ENCODE measurements at places on chromosomes 13 and 19.

GRCh38 chr13:60756306-60756705 is 359.3 kb downstream of the TDRD3 start:
- DNase-seq, result peak; percentile 56

DNA sequence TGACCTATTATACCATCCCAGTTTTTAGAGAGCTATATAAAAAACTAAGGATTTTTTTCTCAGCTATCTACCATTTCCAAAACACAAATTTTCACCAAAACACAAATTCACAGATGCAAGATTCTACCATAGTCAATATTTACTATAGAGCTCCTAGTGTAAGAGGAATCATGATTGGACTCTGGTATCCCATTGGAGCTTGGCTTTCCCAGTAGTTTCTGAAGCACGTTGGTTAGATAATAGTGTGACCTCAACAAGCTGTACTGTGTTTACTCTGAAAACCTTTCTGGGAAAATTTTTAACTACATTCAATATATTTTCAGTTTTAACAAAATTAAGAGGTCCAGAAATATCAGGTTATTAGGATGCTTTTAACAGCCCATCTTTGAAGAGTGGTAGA is 660.6 kb upstream of the SLC10A2 start:
- DNase-seq, result no peak

DNA sequence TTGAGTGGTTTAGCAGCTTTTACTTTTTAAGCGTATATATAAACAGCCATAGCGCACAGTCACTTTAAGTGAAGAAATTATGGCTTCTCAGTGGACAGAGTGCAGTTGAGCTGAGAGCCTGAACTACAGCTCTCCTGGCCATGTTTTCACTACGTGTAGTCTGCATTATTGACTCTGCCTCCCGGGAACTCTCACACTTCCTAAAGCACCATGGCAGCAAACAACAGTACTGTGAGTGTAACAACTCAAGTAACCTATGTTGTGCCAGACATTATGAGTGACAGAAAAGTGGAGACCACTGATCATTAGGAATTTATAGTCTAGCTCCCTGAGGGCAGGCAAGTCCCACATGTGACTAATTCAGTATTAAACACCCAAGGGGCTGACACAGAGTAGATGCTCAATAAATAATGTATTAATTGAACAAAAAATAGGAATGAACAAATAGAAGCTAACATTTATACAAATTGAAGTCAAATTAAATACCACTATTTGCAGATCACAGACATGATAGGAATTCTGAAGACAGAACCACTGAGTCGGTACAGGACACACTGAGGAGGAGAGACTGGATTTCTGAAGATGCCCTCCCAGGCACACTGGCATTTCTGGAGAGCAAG is 19.7 kb downstream of the EFNB2 start:
- no peak for DNase-seq

DNA sequence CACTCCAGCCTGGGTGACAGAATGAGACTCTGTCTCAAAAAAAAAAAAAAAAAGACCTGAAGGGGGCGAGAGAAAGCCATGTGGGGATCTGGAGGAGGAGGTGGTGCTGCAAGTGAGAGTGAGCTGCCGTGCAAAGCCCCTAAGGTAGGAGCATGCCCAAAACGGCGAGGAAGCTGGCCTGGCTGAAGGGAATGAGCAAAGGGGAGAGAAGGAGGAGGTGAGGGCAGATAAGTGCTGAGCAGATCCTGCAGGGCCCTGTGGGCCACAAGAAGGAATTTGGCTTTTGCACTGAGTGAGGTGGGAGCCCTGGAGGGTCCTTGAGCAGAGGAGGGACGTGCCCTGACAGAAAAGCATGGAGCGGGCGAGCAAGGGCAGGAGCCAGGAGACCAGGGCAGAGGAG is 19.4 kb upstream of the ADGRE5 start:
- DNase-seq, result peak; percentile 71

- DNase-seq, result peak; percentile 90
Measured at GRCh38 chr13:57878291-57878690, 246.7 kb downstream of the PCDH17 start.

DNA sequence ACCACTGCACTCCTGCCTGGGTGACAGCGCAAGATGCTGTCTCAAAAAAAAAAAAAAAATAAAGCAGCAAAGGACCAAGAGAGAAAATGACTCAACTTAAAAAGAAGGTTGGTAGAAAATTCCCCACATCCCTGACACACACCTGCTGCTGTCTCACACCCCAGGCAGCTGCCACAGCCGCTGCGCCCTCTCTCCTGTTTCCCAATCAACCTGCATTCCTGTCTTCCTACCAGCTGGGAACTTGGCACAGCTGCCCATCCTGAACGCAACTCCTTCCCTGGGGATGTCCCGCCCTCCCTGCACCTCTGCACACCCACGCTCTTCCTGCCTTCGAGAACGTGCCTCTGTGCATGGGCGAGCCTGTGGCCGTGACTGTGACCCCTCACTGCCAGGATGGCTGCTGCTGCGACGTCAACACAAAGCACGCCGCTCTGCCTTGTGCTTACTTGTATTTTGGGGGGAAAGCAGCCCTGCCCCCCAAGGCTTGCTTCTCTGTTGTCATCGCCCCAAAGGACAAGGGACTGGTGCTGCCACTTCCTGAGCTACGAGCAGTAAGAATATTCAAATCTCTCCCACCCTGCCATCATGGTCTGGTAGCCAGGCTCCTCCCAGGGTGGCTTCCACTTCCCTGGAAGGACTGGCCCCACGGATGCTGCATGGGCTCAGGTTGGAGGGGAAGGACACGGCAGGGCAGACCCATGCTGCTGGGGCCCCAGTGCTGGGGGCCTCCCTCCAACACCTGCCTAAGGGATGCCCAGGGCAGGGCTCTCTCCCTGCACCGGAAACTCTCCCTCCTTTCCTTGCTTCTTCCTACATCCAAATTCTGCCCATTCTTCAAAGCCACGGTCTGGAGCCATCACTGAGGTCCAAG is 20.7 kb downstream of the SH3GL1 start:
- DNase-seq, result peak; percentile 57

GRCh38 chr19:56642711-56643459 is at the start of gene SMIM17:
Gene SMIM17 (plus strand): TSS chr19:56643159. CDS start chr19:56645668, 2,509 bp downstream.
- no peak for DNase-seq

GRCh38 chr13:86559901-86560300 is 760.7 kb upstream of the SLITRK6 start:
- DNase-seq, result no peak

DNA sequence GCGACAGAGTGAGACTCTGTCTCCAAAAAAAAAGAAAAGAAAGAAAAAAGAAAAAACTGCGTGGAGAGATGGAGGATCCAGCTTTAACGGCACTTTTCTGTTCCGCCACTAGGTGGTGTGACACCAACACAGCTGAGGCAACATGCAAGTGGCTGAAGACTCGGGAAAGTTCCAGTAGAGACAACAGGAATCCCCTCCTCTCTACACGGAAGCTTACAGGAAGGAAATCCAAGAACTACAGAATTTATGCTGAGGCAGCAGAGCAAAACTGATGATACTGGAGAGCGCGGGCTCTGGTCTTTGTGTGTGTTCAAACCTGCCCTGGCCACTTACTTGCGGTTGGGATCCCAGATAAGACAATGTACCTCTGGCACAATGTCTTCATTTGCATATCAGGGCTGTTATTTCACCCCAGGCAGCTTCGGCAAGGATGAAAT is 9.9 kb downstream of the RANBP3 start:
- DNase-seq, result peak; percentile 89

GRCh38 chr19:33627526-33627925 is 5.8 kb downstream of the CHST8 start:
- no peak for DNase-seq

DNA sequence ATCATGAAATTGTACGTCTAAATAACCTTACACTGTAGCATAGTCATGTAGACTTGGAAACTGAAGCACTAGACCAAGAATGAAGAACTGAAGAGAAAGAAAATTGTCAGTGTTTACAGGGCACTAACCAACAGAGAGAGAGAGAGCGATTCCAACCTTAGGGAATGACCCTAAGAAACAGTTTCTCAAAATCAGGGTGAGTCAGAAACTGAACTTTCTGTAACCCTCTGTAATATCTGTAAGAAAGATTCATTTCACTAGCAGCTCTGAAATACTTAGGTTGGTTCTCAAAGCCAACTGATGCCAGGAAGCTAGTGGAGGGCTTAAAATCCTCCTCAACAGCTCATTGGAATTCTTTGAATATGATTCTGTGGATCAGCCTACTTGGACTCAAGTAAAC is 936.9 kb downstream of the EFNB2 start:
- no peak for DNase-seq

GRCh38 chr19:43471091-43471490 is 5.7 kb upstream of the LYPD3 start:
- no peak for DNase-seq

DNA sequence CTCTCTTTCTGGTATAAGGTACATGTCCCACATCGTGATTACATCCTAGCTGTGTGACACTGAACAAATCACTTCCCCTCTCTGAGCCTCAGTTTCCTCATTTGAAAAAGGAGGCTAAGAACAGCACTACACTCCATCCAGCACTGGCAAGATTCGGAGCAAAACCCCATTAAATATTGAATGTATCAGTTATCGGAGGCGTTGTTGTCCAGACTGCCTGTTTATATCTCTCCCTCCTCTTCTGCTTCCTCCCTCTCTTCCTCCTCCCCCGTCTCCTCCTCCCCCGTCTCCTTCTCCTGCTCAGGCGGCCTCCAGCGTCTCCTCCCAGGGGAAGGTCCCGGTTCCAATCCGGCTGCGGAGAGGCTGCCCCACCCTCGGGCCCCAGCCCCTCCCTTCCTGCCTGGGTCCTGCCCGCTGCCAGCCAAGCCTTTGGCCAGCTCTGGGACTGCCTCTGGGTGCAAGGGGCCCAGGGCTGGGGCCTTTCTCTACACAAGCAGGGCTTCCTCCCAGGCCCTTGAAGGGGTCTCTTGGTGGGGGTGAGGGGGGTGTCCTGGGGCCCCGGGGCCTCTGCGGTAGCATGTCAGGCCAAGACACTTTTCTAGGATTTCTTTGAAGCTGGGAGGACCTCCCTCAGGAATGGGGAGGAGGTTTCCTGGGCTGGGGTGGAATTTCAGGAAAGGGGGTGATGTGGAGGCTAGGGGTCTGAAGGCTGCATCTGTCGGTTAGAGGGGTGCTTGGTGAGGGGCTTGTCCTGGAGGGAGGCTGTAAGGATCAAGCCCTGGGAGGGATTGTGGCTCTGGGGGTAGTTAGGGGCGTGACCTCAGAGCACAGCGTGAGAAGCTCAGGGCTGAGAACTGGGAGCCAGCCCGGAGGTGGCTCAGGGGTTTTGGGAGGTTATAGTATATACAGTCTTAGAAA is 1.9 kb downstream of the RRAS start:
- DNase-seq, result peak; percentile 81

DNA sequence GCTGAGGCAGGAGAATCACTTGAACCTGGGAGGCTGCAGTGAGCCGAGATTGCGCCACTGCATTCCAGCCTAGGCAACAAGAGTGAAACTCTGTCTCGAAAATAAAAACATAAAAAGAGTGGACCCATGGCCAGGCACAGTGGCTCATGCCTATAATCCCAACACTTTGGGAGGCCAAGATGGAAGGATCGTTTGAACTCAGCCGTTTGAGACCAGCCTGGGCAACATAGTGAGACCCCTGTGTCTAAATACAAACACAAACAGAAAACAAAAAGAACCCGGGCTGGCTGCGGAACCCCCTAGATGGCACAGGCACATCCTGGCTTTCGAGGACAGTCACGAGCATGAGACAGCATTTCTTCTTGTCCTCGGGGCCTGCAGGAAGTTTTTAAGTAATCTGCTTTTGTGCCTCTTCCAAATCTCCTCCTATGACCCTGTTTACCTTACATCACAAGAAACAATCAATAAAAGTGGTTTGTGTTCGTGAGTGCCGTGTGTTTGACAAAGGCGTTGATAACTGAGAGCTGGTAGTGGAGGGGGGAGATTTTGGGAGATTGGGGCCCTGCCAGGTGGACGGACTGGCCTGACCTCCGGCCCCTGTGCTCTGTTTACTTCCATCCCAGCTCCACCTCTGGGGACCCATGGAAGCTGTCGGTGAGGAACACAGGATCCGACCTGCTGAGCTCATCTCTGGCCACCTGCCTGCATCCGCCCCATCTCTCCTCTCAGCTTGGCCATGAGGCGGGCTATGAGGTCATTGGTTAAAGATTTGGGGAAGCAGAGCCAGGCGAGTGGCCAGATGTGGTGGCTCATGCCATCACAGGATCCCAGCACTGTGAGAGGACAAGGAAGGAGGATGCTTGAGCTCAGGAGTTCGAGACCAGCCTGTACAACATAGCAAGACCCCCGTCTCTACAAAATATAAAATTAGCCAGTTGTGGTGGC is 5.9 kb upstream of the GDF15 start:
- no peak for DNase-seq

GRCh38 chr19:46746281-46747057 is at the start of gene STRN4:
Gene STRN4 (minus strand): TSS chr19:46746450. CDS start chr19:46746430, 20 bp downstream.
- DNase-seq, result peak; percentile 84

DNA sequence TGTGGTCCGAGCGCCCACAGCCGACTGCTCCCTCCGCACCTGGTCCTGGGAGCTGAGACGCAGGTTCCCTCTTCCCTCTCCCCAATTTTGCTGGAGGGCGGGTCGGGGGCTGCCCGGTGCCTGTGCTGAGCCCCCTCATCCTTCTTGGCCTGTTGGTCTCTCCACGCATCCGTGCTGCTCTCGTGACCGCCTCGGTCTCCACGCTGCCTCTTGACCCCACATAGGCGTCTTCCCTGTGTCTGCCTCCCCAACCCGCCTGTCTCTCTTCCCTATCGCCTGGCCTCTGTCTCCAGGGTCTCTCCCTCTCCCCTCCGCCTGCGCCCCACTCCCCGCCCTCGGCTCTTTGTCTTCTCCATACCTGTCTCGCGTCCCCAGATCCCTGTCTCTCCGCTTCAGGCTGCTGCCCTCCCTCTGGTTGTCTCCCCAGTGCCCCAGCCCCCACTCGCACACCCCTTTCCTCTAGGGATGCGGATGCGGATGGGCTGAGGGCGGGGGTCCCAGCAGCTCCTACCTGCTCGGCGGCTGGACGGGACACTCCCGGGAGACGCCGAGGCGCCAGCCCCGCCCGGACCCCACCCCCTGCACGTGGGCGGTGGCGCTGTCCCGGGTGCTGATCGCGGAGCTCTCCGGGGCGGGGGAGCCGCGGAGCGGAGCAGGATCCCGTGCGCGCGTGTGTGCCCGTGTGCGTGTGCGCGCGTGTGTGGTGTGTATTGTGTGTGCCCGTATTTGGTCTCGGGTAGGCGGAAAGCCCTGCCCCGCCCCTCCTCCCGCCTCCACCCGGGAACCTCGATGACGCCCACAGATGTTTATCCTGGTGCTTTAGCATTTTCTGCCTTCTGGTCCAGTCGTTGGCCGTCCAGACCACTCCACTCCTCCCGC is at the start of gene SYT5:
SYT5 (minus strand) TSS at position 684 of the 879 bp plus-strand sequence. CDS start 1,248 bp downstream, outside the sequence.
- DNase-seq, result peak; percentile 57

DNA sequence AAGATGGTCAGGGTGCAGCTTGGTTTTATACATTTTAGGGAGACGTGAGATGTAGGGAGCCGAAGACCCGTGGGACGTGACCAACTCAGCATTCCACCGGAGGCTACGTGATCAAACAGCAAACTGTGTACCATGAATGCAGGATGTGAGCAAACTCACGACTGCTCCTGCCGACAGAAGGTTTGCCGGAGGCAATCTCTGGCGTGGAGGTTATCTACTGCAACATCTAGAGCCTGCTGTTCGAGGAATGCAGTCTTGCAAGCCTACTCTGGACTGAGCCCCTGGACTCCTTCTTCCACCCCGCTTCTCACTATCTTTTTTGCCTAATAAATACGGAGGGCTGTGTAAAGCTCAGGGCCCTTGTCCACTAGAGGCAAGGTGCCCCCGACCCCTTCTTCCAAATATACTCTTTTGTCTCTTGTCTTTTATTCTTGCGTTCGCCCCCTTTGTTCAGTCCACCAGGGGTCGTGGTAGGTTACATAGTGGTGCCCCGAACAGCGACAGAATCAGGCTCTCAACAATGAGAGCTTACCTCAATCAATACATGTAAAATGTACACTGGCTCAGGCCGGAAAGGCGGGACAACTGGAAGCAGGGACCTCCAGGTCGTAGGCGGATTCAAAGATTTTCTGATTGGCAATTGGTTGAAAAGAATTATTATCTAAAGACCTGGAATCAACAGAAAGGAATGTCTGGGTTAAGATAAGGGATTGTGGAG is 8.9 kb upstream of the OR1I1 start:
- DNase-seq, result no peak
